ENCODE measurements at places on chromosomes 4 and X.

DNA sequence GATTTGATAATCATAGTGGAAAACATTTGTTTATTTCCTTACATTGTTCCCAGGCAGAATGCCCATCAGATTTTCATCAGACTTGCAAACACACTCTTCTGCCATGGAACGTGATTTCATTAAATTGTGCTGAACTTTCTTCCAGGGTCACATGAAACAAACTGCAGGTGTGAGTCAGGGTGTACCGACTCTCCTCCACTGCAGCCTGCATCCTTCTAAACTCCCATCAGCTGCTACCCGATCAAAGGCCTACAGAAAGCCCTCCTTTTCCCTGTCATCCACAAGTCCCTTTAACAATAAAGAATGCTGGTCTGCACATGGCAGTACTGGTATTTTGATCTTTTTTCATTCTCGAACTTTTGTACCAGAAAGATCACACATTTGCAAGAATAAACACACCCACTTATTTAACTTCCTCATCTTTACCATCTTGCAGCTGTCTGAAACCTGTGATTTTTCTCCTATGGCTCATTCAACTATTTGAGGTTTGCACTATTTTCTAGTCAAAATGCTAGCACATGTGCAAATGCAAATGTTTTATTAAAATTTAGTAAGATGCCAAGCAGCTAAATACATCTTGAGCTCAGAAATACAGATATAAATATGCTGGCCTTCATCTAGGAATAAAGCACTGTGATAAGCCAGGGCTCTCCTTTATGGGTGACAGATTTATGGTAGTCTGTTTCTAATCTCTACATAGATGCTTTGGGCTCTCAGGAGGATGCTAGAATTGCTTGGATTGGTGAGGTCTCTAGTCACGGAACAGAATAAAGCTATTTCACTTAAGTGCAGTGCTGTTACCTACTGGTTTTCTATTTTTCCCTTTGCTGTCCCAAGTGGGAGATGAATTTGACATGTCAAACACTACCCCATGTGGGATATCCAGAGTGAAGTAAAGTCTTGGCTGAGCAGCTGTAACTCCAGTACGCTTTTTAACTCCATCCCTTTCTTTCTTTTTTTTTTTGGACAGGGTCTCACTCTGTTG lies 25.8 kb upstream of the ARHGAP24 start:
- no peak for DNase-seq

GRCh38 chr4:46131498-46132057 lies 7.7 kb upstream of the GABRG1 start:
- DNase-seq = no peak

DNA sequence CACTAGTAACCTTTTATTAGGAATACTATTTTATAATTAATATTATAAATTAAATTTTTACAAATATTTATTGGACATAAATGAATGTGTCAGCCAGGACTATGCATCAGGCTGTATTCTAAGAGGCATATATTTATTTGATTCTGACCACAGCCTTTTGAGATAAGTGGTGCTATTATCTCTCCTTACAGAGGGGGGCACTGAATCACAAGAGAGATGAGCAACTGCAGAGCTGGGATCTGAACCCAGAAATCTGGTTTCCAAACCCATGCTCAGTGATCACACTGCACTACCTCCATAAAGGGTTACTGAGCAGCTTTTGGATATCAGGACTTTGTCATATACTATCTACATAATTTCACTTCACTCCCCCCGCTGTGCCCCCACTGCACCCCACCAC lies 322.0 kb downstream of the TMA16 start:
- no peak for DNase-seq

DNA sequence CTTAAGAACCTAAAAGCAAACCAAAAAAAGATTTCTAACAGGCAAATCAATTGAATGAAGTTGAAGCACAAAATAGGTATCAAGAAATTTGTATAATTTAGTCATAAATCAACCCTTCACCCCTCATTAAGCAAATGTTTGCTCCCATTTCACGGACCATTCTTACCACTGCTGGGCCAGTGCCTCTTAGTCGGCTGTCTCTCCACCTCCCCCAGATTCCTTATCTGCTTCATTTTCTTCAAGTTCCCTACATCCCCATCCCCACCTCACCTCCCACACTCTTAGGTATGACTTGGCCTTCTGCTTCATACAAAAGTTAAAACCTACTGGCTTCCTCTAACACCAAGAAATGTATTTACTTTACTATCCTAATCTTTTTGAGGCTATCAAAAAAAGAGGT lies 11.8 kb downstream of the AASDH start:
- no peak for DNase-seq

DNA sequence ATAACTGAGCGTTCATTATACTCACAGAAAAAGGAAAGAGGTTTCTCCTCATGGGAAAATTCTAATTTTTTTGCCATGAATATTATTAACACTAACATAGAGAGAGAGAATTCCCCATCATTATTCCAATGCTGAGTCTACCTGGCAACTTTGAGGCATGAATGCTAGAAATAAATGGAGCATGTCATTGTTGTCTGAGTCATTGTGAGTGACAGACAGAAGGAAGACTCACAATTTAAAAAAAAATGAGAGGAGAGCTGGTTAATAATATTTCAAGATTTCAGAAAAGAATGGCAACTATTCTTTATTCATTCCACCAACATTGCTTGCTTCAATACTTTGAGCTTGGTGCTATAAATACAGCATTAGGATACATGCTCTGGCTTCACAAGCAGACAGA lies 170.4 kb upstream of the HS3ST1 start:
- DNase-seq = no peak

- no peak for DNase-seq
Measured at GRCh38 chrX:34810364-34810763, 132.2 kb upstream of the FAM47B start.

GRCh38 chr4:24059839-24060238 lies 170.0 kb upstream of the PPARGC1A start:
- DNase-seq = no peak

DNA sequence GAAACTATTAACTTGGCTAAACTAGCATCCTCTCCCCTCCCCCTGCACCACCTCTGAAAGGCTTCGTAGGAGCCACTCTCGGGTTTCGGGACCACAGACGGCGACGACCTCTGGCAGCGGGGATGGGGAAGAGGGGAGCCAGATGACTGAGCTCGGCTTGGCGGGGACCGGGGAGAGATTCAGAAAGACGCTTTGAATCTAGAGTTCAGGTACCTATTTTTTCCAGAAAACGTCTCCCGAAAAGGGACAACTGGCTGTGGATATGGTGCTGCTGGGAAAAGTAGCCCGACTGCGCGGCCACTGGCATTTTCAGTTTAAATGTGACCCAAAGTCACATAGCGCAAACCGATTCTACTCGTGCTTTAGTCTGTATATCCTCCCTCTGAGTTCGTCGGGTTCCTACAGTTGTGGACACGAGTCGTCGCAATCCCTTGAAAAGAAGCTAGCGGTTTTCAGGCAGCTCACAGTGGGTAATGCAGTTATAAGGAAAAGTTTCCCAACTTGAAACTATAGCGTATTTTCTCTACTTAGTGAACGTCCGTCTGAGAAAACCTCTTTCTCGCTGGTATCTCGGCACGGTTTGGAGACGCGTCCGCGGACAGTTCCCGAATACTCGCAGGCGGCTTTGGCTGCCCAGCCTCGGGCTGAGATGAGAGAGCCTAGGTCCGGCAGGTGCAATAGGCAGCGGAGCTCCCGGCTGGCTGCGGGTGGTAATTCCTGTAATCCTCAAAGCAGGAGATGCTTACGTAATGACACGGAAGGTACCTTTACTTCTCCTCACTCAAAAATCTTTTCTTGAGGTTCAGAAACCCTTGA lies 1.3 kb downstream of the PARM1 start:
- DNase-seq = no peak

GRCh38 chr4:158809611-158810486 lies 41.0 kb downstream of the FNIP2 start:
- no peak for DNase-seq

DNA sequence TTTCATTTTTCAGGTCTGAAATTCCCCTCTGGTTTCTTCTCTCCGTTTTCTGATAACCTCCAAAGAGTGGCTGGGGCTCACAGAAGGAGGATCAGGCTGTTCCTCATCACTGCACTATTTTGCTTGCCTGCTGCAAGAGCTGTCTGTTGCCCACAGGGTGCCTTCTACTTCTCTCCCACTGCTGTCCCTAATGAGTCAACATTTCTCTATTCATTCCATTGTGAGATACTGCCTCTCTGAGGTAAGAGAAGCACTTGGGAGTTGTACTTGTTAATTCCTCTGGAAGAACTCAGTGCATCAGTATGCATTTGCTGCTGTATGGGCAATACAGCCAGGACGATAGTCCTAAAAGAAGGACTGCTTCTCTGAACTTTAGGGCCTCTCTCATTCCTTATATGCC lies 34.8 kb downstream of the CT47B1 start:
- no peak for DNase-seq

DNA sequence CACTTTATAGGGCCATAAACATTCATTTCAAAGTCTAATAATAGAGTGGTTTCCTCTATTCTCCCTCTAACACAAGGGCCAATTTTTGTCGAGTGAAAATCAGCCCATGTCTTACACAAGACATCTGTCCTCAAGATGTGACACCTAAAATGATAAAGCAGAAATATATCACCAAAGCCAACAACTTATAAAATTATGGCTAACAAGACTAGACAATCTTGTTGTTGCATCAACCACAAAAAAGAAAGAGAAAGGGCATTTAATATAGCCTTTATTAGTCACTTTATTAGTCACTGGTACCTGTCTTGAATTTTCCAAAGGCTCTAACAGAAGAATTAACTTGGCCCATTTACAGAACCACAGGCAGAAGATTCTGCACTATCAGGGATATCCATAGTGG lies 161.6 kb downstream of the SMIM20 start:
- no peak for DNase-seq

GRCh38 chrX:66601522-66601921 lies 37.4 kb downstream of the EDA2R start:
- DNase-seq = no peak

- no peak for DNase-seq
Measured at GRCh38 chr4:126853715-126854114, 779.0 kb upstream of the INTU start.

GRCh38 chr4:48173056-48173991 lies 39.3 kb upstream of the TXK start:
- DNase-seq = peak; percentile 5

All from keratinocyte (primary cell).